Astrocyte of the hippocampus (primary cell): ENCODE measurements at places on chromosomes 6 and 20.
A peak's percentile ranks its signal among the peaks of the same experiment; 100 is the strongest.

DNA sequence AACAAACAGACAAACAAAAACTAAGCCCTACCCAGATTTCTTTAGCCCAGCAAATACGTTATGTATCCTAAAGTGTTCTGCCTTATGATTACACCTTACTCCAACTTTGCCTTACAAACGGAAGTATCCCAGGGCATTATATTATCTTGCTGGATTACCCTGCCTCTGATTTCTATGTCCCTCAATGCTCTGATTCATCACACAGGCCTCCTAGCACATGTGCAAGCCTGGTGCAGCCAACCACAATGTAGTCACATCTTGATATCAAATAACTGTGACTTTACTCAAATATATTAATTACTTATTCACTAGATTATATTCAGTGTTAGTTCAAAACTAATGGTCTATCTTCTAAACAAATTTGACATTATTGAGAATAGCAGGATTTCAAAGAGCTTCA lies 598.6 kb downstream of the TBC1D32 start:
- peak; percentile 43 for DNase-seq

DNA sequence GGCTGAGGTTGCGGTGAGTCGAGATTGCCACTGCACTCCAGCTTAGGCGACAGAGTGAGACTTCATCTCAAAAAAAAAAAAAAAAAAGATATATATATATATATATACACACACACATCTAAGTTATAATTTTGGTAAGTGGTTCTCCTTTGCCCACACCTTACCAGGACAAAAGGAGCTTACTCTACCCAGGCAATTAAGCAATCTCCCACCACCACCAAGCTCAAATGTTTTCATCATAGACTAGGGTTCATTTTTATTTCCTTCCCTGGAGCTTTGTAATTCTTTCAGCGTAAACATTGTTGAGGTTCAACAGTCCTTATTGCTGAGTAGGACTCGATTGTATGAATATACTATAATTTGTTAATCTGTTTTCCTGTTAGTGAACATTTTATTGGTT lies 23.5 kb downstream of the AMD1 start:
- DNase-seq: no peak

DNA sequence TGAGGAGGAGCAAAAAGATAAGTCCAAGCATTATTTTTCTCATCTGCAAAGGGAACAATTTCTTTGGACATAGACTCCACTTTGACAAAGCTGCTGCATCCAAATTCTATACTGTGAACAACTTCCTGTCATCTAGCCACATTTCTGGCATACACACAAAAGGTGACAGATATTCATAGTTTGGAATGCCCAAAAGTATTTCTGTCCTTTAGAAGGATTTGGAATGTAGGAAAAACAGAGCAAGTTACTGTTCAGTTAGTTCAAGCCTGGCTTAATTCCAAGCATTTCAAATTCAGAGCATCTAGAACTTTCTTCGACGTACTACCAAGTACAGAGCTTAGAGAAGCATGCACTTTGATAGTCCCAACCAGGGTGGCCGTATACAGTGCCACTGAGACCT lies 134.0 kb downstream of the PDE7B start:
- peak; percentile 47 for DNase-seq

- no peak for DNase-seq
These were observed 85.5 kb downstream of the BMP6 start for GRCh38 chr6:7811441-7811840.

DNA sequence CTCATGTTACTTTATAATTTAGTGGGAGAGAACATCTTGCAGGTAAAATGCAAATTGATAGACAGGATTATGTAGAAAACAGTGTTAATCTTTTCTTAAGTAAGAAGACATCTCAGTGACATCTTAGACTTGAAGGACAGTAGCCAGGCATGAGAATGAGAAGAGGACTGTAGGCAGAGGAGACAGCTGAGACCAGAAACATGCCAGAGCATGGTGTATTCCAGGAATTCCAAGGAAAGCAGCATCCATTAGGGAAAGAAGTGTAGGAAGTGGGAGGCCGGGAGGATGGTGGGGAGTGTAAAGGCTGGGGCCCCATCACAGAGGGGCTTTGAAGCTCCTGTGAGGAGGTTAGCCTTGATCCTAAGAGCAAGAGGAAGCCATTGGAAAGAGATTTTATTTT lies 225.6 kb downstream of the ARID1B start:
- DNase-seq: no peak

DNA sequence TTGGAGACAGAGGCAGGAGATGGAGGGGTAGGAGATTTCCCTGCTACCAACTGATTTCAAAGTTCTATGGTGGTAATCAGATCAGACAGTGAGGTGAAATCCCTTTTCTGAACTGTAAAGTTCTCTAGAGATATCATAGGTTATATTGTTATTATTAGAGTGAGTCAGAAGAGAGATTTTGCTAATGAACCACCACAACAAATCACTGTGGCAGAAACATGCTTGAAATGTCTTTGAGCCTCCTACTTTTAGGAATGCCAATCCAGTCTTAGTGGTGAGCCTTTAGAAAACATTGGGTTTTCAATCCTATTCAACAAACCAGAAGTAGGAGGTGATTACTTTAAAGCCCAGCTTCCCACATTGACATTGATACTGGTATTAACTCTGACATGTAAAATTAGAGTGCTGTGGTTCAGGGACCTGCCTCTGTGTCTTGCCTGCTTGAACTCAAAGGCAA lies 136.7 kb upstream of the CNR1 start:
- peak; percentile 87 for DNase-seq

DNA sequence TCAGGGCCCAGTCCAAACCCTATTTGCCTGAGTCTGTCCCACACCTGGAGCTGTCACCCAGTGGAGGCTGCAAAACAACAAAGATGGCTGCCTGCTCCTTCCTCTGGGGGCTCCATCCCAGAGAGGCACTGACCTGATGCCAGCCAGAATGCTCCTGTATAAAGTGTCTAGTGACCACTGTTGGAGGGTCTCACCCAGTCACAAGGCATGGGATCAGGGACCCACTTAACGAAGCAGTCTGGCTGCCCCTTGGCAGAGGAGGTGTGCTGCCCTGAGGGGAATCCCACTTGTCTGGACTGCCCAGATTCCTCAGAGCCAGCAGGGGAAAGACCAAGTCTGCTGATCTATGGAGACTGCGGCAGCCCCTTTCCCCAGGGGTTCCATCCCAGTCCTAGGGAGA lies 241.6 kb downstream of the CDH26 start:
- no peak for DNase-seq

DNA sequence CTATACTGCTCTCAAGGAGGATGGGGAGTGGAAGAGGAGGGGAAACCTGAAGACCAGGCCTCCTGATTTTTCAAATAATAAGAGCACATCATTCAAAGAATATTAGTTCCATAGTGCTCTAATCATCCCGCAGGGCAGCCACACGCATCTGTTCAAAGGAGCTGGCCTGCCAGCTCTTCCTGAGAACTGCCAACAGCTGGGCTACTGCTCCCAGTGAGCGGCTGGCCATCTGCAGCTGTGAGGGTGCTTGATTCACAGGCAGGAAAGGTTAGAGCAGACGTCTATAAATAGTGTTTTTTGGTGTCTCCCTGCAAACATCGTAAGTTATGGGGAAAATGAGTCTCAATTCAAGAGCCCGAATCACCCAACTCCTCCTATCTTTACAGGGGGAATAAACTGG lies 17.3 kb downstream of the NSFL1C start:
- no peak for DNase-seq

GRCh38 chr6:135837735-135838449 lies 13.6 kb upstream of the PDE7B start:
- DNase-seq: no peak

- DNase-seq: no peak
These were observed 809 bp downstream of the HLA-G start for GRCh38 chr6:29828471-29828797.

- no peak for DNase-seq
These were observed 1.6 kb downstream of the ITPR3 start for GRCh38 chr6:33622456-33623431.

DNA sequence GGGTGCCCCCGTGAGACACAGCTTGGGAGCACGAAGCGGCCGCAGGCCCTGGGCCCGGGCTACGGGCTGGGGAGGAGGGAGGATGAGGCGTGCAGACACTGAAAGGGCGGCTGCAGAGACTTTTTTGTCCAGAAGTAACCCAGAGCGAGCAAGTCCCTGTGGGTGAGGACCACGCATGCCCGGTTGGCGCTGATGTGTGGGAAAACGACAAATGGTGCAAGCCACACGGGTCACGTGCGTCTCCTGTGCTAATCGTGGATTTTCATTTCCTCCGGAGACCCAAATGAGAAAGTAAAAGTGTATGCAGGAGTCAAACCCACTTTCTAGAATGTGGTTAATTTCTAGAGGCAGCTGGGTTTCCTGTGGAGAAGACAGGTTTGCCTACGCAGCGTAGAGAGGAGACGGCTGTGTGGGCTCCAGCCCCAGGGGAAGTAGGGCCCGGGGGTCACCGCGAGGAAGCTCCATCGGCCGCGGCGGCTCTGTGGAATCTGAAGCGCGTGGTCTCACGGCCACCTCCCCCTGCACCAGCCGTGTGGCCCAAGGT lies 19.0 kb downstream of the DLL1 start:
- no peak for DNase-seq
